ENCODE measurements at places on chromosomes 5 and 9.

DNA sequence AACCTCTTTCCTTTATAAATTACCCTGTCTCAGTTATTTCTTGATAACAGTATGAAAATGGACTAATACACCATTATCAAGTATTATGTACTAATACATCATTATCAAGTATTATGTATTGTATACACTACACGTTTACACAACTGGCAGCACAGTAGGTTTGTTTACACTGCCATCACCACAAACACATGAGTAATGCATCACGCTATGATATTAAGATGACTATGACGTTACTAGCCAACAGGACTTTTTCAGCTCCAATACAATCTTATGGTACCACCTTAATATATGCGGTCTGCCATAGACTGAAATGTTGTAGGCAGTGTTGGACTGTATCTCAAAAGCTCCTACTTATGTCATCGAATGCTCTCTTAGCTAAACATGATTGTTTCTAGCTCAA is 28.2 kb downstream of the PRELID2 start:
- DNase-seq, result no peak

GRCh38 chr5:91433861-91434260 is 50.7 kb upstream of the ARRDC3 start:
- DNase-seq, result no peak

DNA sequence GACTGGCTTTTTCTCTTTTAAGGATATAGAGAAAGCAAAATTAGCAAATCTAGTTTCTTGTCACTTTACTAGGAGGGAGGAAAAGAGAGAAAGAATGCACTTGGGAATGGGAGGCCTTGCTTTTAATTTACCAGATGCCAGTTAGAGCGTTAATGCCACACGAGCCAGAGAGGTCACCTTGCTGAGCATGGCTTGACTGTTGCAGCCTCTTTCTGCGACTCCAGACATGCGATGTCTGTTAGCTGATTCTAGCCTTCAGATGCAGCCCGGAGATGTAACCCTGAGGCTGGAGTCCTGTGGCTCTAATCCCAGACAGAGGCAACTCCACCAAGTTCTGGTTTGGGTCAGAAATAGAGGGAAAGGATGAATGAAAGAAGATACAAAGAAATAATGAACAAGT is 152.5 kb downstream of the TRIO start:
- no peak for DNase-seq

GRCh38 chr9:94110821-94111252 is 26.6 kb downstream of the PTPDC1 start:
- DNase-seq, result no peak

- no peak for DNase-seq
These were observed 7.7 kb upstream of the P4HA2 start for GRCh38 chr5:132235340-132235739.
